ENCODE measurements at places on chromosomes 1 and 21.

GRCh38 chr1:234845836-234846235, 235.9 kb upstream of the IRF2BP2 start:
- DNase-seq, result no peak

DNA sequence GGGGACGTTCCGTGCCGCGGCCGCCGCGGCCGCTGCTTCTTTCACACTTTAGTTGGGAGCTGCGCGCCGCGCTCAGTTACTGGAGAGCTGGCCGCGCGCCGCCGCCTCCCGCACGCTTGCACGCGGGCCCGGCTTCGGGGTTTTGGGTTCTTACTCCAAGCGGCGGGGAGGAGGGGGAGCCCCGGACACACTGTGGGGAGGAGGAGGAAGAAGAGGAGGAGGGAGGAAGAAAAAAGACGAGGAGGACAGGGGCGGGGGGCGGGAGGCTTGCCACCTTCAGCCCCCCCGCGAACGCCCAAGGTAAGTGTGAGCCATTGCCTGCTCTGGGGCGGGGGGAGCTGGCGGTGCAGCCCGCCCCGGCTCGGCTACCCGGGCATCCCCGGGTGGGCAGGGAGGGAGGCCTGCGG, 243 bp downstream of the C1orf21 start:
- no peak for DNase-seq

DNA sequence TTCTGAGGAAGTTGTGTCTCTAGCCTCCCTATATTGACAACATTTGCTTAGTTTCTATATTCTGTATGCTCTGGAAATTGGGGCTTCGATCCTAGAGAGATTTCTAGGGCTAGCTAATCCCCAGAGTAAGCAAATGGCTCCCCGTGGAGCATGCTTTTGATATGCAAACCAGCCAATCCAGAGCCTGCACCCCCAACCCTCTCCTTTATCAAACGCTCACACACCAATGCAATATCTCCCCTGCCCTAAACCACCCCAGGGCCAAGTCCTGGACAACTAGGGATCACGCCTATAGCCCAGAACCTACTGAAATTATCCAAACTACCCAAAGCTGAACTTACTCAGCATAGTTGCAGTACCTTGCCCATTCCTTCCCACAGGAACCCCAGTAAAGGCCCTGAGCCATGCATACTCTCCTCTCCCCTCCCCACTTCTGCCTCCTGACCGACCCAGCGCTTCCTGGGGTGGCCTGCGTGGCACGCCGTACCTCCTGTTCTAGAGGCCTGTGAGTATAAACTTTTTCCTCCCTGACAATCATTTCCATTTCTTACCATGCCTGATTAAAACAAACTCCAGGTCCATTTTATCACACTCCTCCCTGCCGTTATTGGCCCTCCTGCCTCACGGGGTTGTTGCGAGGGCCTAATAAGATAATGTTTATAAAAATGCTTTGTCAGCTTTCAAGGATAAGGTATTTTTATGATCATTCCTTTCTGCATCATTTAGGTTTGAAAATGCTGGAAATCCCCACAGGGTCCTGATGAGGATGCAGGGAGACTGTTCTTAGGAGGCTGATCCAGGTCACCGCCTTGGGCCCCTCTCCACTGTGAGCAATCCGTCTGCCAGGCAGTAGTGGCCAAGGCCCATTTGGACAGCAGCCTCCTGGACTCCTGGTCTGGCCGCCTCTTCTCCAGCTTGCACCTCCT, 102.7 kb downstream of the TENT5C start:
- DNase-seq, result no peak

DNA sequence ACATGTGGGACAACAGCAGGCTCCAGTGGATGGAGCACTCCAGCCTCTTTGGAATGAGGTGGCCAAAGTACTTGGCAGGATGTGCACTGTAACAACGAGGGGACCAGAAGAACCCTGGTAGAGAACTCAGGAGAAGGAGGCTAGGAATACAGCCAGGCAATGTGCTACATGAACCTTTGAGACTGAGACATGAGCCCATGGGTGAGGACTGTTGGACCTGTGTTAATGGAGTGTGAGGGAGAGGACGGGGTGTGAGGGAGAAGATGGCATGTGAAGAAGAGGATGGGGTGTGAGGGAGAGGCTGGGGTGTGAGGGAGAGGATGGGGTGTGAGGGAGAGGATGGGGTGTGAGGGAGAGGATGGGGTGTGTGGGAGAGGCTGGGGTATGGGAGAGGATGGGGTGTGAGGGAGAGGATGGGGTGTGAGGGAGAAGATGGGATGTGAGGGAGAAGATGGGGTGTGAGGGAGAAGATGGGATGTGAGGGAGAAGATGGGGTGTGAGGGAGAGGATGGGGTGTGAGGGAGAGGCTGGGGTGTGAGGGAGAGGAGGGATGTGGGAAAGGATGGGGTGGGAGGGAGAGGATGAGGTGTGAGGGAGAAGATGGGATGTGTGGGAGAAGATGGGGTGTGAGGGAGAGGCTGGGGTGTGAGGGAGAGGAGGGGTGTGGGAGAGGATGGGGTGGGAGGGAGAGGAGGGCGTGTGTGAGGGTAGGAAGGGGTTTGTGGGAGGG, 62.3 kb upstream of the ARTN start:
- DNase-seq, result no peak

- no peak for DNase-seq
Observed at GRCh38 chr1:191905781-191906180, 252.5 kb upstream of the RGS18 start.

DNA sequence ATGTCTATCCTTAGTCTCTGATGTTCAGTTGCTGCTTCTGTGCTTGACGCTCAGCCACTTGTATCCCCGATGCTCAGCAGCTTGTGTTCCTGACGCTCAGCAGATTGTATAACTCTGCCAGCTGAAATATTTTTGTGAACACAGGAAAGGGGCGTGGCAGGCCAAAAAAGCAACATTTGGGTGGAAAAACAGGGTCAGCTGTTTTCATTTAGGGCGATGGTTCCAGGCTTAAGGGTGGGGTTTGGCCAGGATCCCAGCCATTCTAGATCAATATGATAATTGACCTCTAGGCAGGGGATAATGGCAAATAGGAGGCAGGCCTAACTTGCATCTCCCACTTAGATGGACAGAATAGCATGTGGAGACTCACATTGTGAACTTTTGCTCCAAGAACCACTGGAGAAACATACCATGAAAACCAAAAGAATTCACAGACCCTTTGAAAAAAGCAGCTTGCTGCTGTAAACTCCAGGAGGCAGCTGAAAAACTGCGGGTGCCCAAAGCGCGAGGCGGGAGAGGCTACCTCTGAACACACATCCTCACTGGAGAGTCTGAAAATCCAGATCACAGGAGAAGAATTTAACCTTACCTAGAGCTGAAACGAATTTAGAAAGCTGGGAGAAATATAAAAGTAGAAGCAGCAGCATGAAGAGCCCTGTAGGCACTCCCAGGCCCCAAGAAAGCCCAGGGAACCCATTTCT, 58.3 kb downstream of the ZNF648 start:
- no peak for DNase-seq

All from AG09319 (cell line).